Peyer's patch (tissue), 4 donors: ENCODE measurements at places on chromosomes 7 and 10. TPM values are rescaled to one million over a fixed set of nuclear protein-coding genes. Genes with fewer than 3 reads are reported as not detected.

DNA sequence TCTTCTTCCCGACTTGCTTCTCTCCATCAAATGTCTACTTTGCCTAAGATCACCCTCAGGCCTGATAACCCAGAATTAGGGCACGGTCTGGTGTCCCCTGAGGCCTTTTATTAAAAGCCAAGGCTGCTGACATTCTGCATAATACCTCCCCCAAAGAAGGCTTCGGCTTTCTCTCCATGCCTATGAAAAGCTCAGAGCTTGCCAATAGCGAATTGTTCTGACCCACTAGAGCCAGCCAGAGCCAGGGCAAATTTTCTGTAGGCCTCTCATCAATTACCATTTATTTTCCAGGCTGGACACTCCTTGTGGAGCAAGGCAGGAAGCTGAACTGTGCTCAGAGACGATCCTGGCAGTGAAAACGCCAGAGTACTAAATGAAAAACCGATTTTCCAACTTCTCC is 64.3 kb upstream of the ADRB1 start:
- DNase-seq: no peak
- H3K27ac ChIP-seq: no peak overlapping the region
- H3K4me3 ChIP-seq: no peak overlapping the region
- H3K36me3 ChIP-seq: no peaks in the 10 kb centered on the region
- no peaks in the 10 kb centered on the region for H3K4me1 ChIP-seq
- no peaks in the 10 kb centered on the region for H3K27me3 ChIP-seq

GRCh38 chr10:47094126-47094525 is 182.9 kb downstream of the PTPN20 start:
- H3K36me3 ChIP-seq: no peaks in the 10 kb centered on the region

DNA sequence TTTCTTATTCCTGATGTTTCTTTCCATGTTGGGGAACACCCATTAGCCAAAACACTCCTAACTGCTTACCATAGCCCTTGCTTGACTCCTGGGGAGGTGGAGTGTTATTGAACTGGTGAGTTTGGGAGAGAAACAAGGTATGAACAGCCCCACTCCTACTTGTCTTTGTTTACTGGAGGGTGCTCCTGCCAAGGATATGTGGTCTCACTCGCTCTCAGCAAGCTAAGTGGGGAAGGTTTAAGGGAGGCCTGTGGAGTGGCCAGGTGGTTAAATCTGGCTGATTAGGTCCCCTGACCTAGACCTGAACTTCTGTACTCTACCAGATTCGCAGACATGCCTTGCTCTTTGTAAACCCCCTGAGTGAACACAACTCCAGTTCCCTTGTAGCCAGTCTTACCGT is 300.1 kb downstream of the PTEN start:
- no peak overlapping the region for H3K27ac ChIP-seq
- DNase-seq: no peak

DNA sequence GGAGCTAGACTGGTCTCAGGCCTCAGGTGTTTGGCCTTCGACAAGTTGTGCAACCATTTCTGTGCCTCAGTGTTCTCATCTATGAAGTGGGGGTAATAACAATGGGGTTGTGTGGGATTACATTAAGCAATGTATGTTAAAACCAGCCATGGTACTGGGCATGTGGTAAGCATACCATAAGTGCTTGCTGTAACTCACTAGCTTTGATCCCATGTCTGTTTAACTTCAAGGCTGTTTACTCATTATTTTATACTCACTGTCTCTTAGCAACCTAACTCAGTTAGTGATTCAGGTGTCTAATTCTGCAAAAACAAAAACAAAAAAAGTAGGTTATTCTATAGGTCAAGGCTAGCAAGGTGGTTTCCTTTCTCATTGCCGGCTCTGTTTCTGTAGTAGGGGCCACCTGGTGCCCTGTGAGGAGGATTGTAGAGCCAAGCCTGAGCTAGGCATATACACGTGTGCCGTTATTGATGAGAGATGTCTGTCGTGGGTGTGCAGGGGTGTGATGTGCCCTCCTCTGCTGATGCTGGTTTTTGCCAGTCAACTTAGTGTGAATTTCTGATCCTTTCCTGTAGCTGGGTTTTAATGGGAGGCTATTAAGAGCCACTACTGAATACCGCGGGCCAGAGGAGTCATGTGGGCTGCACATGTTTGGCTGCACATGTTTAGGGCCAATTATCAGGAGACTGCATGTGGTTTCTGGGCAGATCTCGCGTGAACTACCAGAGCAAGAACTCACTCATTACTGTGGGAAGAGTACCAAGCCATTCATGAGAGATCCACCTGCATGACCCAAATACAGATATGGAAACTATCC is 56.2 kb downstream of the EEPD1 start:
- no peak overlapping the region for H3K4me3 ChIP-seq
- DNase-seq: no peak
- H3K36me3 ChIP-seq: no peaks in the 10 kb centered on the region
- no peaks in the 10 kb centered on the region for H3K27me3 ChIP-seq
- H3K27ac ChIP-seq: no peak overlapping the region

DNA sequence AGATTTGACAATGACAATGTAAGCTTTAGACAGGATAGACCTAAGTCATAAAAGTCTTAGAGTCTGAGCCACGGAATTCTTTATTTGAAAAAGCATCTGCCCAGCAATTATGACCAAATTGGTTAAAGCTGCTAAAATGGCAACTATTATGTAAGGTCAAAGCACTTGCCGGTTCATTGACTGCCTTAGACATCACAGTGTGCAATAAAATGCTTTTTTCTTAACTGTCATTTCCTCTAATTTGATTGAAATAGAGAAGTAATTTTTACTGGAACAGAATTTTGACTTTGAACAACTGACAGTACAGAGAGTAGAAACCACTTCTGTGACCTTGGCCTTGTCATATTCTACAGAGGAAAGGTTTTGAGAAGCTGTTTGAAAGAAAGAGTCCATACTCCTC is 142.9 kb downstream of the THSD7A start:
- no peak for DNase-seq
- H3K27ac ChIP-seq: no peak overlapping the region
- no peak overlapping the region for H3K4me3 ChIP-seq
- H3K4me1 ChIP-seq: no peaks in the 10 kb centered on the region
- H3K36me3 ChIP-seq: no peaks in the 10 kb centered on the region
- H3K27me3 ChIP-seq: no peaks in the 10 kb centered on the region

- H3K36me3 ChIP-seq: no peaks in the 10 kb centered on the region
- H3K4me1 ChIP-seq: no peaks in the 10 kb centered on the region
- H3K27me3 ChIP-seq: no peaks in the 10 kb centered on the region
- H3K27ac ChIP-seq: peak overlapping the region; percentile 60
- DNase-seq: peak; percentile 90
These were observed 67.5 kb downstream of the PFKFB3 start for GRCh38 chr10:6269953-6270867.

- H3K4me3 ChIP-seq: no peak overlapping the region
- no peaks in the 10 kb centered on the region for H3K36me3 ChIP-seq
- no peaks in the 10 kb centered on the region for H3K4me1 ChIP-seq
- no peaks in the 10 kb centered on the region for H3K27me3 ChIP-seq
- no peak for DNase-seq
These were observed 250.8 kb upstream of the MBL2 start for GRCh38 chr10:53023411-53023810.

GRCh38 chr10:27717224-27717623 is 28.4 kb downstream of the MKX start:
- no peaks in the 10 kb centered on the region for H3K27me3 ChIP-seq
- no peaks in the 10 kb centered on the region for H3K4me1 ChIP-seq
- DNase-seq: no peak

GRCh38 chr10:35517431-35518181 is 87.5 kb upstream of the GJD4 start:
- H3K27me3 ChIP-seq: no peaks in the 10 kb centered on the region
- no peak for DNase-seq
- no peak overlapping the region for H3K4me3 ChIP-seq
- H3K27ac ChIP-seq: no peak overlapping the region
- H3K4me1 ChIP-seq: no peaks in the 10 kb centered on the region

- no peaks in the 10 kb centered on the region for H3K27me3 ChIP-seq
- DNase-seq: no peak
- H3K36me3 ChIP-seq: no peaks in the 10 kb centered on the region
- H3K4me1 ChIP-seq: no peaks in the 10 kb centered on the region
- H3K4me3 ChIP-seq: no peak overlapping the region
These were observed 230.2 kb upstream of the AKR1E2 start for GRCh38 chr10:4595719-4596319.

DNA sequence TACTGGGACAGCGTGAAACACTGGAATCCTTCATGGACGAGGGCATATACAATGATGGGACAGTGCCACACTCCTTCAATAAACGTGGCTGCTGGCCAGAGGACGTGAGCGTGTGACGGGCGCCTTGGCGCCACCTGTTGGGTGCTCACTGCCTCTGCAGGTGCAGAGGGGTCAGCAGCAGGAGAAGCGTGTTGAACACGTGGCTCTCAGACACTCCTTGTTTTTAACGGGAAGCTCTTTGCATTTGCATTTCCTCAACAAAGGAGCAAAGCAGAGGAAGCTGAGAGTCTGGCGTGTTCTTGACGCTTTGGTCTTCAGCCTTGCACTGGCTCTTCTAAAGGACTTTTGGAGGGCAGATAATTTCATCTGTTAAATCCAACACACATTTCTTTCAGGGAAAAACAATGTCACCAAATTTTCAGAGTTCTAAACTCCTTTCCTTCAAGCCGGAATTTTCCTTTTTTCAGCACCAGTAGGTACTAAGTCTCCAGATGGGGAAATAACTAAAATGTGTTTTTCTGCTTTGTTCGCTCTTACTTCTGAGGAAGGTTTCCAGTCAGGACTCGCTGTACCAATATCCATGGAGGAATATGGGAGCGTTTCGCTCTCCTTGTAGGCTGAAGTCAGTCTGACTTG is 2.9 kb upstream of the GET4 start:
- H3K27ac ChIP-seq: peak overlapping the region; percentile 42
- H3K27me3 ChIP-seq: no peaks in the 10 kb centered on the region
- H3K36me3 ChIP-seq: no peaks in the 10 kb centered on the region
- peak; percentile 91 for DNase-seq
- H3K4me1 ChIP-seq: no peaks in the 10 kb centered on the region

DNA sequence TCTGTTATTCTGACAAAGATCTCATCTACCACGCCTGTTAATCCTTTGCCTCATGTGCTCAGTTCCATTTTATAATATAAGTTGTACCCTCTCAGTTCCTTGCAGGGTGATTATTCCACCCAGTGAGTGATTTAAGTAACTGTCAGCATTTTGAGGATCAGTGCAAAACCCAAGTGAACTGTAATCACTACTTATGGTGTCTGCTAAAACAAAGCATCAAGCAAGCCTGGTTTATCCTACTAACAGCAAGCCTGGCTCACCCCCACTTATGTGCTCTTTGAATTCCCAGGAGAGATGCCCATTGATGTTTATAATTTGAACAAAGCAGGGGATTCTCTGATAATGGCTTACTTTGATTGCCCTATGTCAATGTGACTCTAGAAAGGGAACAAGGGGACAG is 186.8 kb upstream of the LRGUK start:
- no peak for DNase-seq
- no peak overlapping the region for H3K4me3 ChIP-seq
- no peaks in the 10 kb centered on the region for H3K4me1 ChIP-seq
- no peaks in the 10 kb centered on the region for H3K27me3 ChIP-seq

DNA sequence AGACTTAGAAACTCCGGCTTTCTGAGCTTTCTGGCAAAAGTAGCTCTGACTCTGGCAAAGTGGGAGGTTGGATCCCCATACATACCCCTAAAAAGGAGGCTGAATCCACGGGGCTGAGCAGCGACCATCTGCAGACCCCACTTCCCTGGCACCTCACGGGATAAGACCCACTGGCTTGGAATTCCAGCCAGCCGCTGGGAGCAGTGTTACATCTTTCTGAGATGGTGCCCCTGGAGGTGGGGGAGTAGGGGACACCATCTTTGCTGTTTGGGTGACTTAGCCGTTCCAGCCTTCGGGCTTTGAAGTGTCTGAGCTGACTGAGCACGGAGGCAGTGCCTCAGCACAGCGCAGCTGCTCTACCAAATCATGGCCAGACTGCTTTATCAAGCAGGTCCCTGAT is 45.0 kb upstream of the GRM3 start:
- no peak overlapping the region for H3K27ac ChIP-seq
- no peaks in the 10 kb centered on the region for H3K27me3 ChIP-seq
- DNase-seq: no peak
- no peaks in the 10 kb centered on the region for H3K36me3 ChIP-seq
- H3K4me3 ChIP-seq: no peak overlapping the region
- no peaks in the 10 kb centered on the region for H3K4me1 ChIP-seq

GRCh38 chr10:18068401-18068800 is 71.8 kb upstream of the CACNB2 start:
- H3K4me3 ChIP-seq: no peak overlapping the region
- H3K36me3 ChIP-seq: no peaks in the 10 kb centered on the region
- DNase-seq: no peak
- H3K27ac ChIP-seq: no peak overlapping the region

- no peaks in the 10 kb centered on the region for H3K4me1 ChIP-seq
- no peak overlapping the region for H3K4me3 ChIP-seq
These were observed 452.8 kb downstream of the SDK1 start for GRCh38 chr7:3753868-3754267.

GRCh38 chr10:34954142-34954541 is 136.0 kb downstream of the CUL2 start:
- H3K4me3 ChIP-seq: no peak overlapping the region
- no peaks in the 10 kb centered on the region for H3K36me3 ChIP-seq
- no peaks in the 10 kb centered on the region for H3K4me1 ChIP-seq
- no peaks in the 10 kb centered on the region for H3K27me3 ChIP-seq

- no peak overlapping the region for H3K27ac ChIP-seq
- DNase-seq: no peak
- H3K36me3 ChIP-seq: no peaks in the 10 kb centered on the region
These were observed 4.3 kb upstream of the PPIF start for GRCh38 chr10:79342811-79343561.

DNA sequence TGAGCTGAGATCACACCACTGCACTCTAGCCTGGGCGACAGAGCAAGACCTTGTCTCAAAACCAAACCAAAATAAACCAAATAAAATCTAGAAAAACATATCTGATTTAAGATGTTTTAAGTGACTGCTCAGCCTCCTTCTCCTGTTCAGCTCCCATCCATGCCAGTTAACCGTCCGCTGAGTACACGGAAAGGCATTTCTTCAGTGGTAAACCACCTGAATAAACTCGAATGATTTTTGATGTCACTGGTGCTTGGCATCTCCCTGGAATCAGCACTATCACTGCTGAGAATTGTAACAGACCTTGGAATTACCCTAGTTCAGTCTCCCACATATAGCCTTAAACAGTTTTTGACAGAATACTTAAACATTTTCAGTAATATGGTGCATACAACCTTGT is 24.1 kb upstream of the NRCAM start:
- H3K4me1 ChIP-seq: no peaks in the 10 kb centered on the region
- H3K27me3 ChIP-seq: no peaks in the 10 kb centered on the region
- H3K27ac ChIP-seq: no peak overlapping the region
- DNase-seq: no peak
- peaks cover 37% of the 10 kb centered on the region for H3K36me3 ChIP-seq
- no peak overlapping the region for H3K4me3 ChIP-seq

- no peaks in the 10 kb centered on the region for H3K27me3 ChIP-seq
- H3K36me3 ChIP-seq: no peaks in the 10 kb centered on the region
- peak within 1 kb of the TSS; percentile 3 for H3K27ac ChIP-seq
- H3K4me1 ChIP-seq: no peaks in the 10 kb centered on the region
These were observed at the start of gene IGFBP3 for GRCh38 chr7:45920502-45921380. Gene IGFBP3 (minus strand): TSS chr7:45921272. CDS start chr7:45921140, 132 bp downstream.

The PNLIPRP3 gene
- 0.40 TPM for total RNA-seq

The GLI3 gene
- 2.9 TPM for total RNA-seq

The IDI2 gene
- not detected for total RNA-seq

The SNX10 gene
- 14.9 TPM for total RNA-seq

The MCM10 gene
- total RNA-seq: 15.7 TPM
